Chondrocyte (in vitro differentiated cells): ENCODE measurements at places on chromosomes 1 and 21. TPM values are rescaled to one million over a fixed set of nuclear protein-coding genes. Genes with fewer than 3 reads are reported as not detected.

GRCh38 chr1:115092175-115092574 lies 2.9 kb upstream of the TSPAN2 start:
- no peak for DNase-seq

DNA sequence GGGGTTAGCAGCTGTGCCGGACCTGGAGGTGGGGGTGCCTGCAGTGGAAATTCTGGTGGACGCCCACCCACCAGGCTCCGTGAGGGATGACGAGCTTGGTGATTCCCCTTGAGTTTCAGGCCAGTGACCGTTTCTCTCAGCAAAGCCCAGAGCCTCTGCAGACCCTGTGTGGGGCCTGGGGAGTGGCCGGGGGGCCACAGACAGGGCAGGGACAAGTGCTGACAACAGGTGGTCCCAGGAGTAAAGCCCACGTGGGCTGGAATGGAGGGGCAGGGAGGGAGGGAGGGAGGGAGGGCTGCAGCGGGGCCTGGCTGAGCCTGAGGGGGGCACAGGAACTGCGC lies 52.8 kb downstream of the COL18A1 start:
- DNase-seq = no peak

GRCh38 chr1:243413431-243414151 lies 157.8 kb downstream of the SDCCAG8 start:
- DNase-seq = no peak

DNA sequence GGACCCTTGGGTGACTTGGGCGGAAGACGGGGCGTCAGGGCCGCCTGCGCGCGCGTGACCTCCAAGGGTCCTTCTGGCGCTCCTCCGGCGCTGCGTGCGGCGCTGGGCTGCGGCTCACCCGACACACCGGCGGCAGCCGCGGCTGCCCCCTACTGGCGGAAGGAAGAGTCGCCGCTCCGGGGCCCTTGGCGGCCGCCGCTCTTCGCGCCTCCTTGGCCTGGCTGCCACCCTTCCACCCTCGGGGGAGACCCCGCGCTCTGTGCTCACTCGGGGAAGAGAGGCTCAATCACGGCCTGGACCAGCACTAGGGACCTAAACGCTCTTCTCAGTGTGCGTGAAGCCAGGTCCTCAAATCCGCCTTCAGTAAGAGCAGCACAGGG lies 89.7 kb downstream of the DMRTA2 start:
- DNase-seq = no peak

DNA sequence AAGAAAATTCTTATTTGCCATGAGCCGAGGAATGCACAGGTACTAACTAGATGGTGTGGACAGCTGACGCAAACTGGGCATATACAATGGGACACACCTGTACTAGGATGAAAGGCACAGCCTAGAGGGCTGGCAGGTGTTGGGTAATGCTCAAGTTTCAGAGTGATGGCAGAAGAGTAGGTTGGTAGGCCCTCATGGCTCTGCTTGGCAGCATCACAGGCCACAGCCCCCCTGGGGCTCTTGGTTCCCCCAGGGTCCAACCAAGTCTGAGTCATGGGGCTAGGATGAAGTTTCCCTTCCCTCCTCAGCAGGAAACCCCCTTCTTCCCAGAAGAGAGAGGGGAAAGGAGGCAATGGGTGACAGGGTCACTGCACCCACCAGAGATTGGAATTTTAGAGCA lies 35.2 kb downstream of the SPEN start:
- no peak for DNase-seq

GRCh38 chr1:233654658-233655280 lies 40.9 kb downstream of the KCNK1 start:
- no peak for DNase-seq

- DNase-seq = no peak
Observed at GRCh38 chr1:172642970-172643369, 15.9 kb upstream of the FASLG start.

DNA sequence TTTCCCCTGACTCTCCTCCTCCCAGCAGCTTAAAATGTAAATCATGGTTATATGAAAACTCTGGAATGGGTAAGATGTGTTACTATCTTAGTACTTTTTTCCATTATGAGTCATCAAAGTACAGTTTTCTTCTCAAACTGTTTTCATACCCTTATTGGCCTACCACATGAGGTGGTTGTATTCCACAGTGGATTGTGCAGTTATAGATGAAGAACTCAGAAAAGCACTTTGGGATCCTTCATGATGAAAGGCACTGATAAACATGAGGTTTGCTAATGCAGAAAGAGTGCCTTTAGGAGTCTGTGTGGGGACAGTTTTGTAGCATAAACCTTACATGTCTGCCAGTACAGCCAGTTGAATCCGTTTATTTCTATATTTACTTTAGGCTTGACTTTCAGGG lies 32.0 kb upstream of the MYOCOS start:
- no peak for DNase-seq

DNA sequence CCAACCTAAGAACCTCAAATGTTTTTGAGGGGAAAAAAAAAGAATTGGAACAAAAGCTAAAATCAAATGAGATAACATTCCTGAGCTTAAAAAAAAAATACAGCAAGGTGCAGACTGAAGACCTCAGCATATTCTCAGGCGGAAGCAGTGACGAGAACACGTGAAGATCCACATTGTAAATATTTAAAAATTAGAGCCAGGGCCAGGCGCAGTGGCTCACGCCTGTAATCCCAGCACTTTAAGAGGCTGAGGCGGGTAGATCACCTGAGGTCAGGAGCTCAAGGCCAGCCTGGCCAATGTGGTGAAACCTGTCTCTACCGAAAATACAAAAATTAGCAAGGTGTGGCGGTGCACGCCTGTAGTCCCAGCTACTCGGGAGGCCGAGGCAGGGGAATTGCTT lies 15.7 kb downstream of the TFB2M start:
- DNase-seq = no peak

Gene DDR2
- 103 to 182 TPM (median 172 TPM) in 3 replicates for total RNA-seq

Gene MYOC
- total RNA-seq = not detected in 3 replicates

DNA sequence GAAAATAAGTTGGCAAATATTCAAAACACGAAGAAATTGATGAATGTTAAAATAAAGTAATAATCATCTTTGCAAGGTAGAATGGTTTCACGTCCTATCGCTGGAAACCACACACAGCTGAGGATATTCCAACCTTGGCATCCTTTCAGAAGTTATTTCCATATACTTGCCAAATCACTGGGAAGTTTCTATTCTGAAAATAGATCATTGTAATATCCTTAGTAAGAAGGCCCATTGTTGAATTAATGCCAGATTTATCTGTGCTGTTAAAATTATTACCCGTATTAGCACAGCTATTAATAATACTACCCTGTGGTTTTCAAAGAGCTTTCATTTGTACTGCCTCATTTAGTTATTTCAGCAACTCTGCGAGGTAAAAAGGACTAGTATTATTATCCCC lies 81.1 kb downstream of the OLFM3 start:
- DNase-seq = no peak

Gene L1TD1
- total RNA-seq = 0.12 to 0.26 TPM (median 0.15 TPM) in 3 replicates
